ENCODE measurements at places on chromosomes 2 and 18. TPM values are rescaled to one million over a fixed set of nuclear protein-coding genes. Genes with fewer than 3 reads are reported as not detected.

Gene ST3GAL5
- polyA plus RNA-seq: not detected

Gene RAB6D
- polyA plus RNA-seq: 1.3 TPM

Gene CPO
- 0.31 TPM for polyA plus RNA-seq

Gene POTEF
- not detected for polyA plus RNA-seq

Gene ADAM23
- 10.1 TPM for polyA plus RNA-seq

Gene DSG4
- not detected for polyA plus RNA-seq

Gene CLEC4F
- 0.54 TPM for polyA plus RNA-seq

Gene RAB31
- polyA plus RNA-seq: 34.6 TPM

- no peak for DNase-seq
Observed at GRCh38 chr2:16012626-16013358, 72.4 kb downstream of the MYCN start.

DNA sequence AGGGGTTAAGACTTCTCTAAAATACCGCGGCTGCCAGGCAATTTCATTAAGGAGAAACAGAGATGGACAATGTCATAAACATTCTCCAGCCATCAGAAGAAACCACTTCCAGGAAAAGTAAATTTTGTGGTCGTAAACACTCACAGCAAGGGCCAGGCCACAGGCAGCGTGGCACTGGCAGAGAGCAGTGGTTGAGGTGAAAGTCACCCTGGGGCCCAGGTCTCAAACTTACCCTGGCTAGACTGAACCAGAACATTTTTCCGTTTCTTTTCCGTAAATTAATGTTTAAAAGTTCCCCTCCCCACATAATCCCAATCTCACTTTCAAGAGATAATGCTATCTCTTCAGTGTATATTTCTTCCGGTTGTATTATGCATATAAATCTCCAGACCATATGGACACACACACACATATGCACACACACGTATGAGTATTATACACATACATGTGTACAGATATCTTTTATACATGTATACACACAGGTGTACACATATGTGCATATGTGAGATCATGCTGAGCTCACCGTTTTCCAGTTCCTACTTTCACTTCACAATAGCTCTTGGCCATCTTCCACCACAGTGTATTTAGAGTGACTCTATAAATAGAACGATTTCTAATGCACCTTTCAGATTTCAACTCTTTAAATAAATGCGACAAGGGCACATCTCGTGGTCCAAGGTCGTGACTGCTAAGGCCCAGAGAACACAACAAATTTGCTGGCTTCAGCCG, 90.1 kb downstream of the MALT1 start:
- no peak for DNase-seq

- no peak for DNase-seq
Observed at GRCh38 chr18:55245211-55245614, 286.0 kb upstream of the CCDC68 start.

DNA sequence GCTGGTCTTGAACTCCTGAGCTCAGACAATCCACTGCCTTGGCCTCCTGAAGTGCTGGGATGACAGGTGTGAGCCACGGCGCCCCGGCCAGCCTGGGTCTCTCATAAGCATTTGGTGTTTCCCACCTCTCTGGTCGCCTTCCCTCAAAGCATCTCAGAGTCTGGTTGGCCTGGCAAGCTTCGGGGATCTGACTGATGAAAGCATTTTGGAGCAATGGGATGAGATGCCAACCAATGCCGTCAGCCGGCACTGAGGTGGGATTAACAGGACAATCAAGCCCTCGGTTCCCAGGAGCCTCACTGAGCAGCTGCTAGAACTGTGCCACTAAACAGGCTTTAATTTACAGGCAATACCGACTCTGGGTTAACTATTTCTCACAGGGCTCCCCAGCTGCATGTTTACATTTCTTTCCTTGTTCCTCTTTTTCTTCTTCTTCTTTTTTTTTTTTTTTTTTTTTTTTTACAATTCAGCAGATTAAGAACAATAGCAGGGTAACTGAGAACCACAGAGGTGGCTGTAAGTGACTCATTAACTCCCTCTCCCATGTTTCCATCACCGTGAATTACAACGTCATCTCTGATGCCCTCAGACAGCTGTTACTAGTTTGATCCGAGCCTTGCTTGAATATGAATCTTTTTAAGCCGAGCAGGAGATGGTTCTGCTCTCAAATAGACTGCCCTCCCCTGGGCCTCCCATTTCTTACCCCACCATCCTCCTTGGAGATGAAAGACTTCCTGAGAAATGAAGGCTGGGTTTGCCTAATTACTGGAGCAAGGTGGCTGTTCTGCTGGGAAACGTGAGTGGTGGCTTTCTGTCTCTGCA, 37.9 kb downstream of the ODC1 start:
- peak; percentile 47 for DNase-seq

DNA sequence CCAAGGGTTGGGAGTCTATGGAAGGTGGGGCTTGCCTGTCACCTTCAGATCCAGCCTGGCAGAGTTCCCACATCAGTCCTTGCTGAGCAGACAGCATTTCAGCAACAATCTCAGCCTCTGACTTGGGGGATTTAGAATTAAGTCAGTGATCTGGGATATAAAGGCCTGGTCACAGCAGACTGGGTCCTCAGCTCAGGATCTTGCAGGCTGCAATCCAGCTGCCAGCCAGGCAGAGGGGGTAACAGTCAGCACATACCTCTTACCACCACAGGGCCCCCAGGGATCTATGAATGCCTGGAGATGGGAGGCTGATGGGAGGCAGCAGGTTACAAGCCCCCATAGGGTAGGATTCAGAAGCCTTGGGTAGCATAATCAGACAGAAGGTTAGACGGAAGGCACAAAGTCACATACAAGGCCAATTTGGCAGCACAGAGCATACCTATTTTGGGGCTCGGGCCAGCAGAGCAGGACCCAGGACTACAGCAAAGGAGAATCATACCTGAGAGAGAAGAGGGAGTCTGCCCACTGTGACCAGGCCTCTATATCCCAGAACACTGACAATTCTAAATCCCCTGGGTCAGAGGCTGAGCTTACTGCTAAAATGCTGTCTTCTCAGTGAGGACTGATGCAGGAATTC, 163.5 kb downstream of the MTCL1 start:
- DNase-seq: no peak

- no peak for DNase-seq
Observed at GRCh38 chr2:138036522-138036921, 72.2 kb downstream of the HNMT start.

- DNase-seq: no peak
Observed at GRCh38 chr2:181770150-181770549, 89.8 kb upstream of the NEUROD1 start.

- no peak for DNase-seq
Observed at GRCh38 chr2:191686729-191687128, 8.8 kb downstream of the NABP1 start.

DNA sequence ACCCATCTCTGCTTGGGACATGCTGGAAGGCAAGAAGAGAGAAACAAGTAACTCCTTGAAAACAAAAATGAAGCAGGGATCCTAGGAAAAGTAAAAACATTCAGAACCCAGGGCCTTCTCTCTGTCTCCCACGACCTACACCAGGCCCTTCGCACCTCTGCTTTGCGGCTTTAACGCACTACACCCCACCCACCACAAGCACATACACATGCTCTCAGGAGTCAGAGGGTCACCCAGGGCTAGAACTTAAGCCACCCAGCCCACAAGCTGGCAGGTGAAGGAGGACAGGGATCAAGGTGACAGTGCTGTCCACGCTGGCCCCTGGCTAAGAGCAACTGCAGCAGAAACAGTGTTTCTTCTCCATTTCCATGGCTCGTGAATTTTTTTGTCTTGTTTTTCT, 72.2 kb downstream of the BCL11A start:
- DNase-seq: no peak

GRCh38 chr2:30721241-30721640, 86.0 kb downstream of the CAPN13 start:
- no peak for DNase-seq

DNA sequence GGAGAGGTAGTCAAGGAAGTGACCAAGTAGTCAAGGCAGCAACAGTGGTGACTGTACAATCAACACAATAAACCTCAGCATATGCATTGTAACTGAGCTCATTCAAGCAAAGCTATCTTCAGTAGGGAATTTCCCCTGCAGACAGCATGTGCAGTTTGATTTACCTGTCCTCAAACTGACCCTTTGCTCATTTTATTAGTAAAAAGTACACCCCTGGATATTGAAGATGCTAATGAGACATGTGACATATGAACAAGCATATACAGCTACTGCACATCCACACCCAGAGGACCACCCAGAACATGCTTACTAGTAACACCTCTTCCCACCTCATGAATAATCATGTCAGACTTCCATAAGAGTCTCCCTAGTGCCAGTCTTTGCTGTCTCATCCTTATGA, 15.4 kb downstream of the C2orf81 start:
- no peak for DNase-seq

- DNase-seq: no peak
Observed at GRCh38 chr2:222468346-222468745, 44.0 kb downstream of the SGPP2 start.

DNA sequence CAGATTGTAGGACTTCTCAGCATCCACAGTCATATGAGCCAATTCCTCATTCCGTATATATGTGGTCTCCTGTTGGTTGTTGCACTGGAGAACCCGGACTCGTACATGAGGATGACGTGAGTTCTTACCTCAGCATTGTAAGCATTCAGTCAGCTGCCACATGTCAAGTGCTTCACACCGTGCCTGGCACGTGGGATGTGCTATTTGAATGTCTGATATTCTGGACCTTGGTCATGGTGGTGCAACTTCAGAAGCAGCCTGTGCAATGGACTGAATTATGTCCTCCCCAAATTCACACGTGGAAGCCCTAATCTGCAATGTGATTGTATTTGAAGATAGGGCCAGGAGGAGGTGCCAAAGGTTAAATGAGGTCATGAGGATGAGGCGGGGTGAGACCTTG, 32.1 kb downstream of the PTGR3 start:
- no peak for DNase-seq

GRCh38 chr2:16135913-16136310, 195.6 kb downstream of the MYCN start:
- DNase-seq: no peak

GRCh38 chr18:23758281-23758680, 69.0 kb downstream of the LAMA3 start:
- no peak for DNase-seq

GRCh38 chr2:238883421-238883901, 35.6 kb downstream of the TWIST2 start:
- DNase-seq: peak; percentile 48

- no peak for DNase-seq
Observed at GRCh38 chr2:172427256-172427989, at the start of gene ITGA6. Gene ITGA6, plus strand, starts transcription at chr2:172427586.

GRCh38 chr2:42040643-42041278, 7.1 kb upstream of the PKDCC start:
- DNase-seq: no peak

- no peak for DNase-seq
Observed at GRCh38 chr2:224369028-224369632, 32.8 kb downstream of the FAM124B start.

- DNase-seq: no peak
Observed at GRCh38 chr2:176641436-176641835, 372.2 kb downstream of the MTX2 start.

DNA sequence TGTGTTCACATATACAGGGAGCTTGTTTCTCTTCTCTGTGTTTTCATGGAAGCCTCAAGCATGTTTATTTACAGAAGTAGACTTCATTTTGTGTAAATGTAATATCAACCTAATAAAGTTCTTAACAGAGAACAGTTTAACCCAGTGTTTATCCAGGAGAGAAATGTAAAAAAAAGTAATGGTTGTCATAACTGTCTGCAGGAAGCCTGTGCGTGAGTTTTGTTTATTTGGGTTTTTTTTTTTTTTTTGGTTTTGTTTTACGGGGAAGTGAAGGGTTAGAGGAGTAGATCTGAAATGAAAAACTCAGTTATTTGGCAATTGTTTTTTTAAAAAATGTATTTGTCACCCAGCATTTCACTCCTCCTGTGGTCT, 124.7 kb downstream of the RAPGEF4 start:
- no peak for DNase-seq

DNA sequence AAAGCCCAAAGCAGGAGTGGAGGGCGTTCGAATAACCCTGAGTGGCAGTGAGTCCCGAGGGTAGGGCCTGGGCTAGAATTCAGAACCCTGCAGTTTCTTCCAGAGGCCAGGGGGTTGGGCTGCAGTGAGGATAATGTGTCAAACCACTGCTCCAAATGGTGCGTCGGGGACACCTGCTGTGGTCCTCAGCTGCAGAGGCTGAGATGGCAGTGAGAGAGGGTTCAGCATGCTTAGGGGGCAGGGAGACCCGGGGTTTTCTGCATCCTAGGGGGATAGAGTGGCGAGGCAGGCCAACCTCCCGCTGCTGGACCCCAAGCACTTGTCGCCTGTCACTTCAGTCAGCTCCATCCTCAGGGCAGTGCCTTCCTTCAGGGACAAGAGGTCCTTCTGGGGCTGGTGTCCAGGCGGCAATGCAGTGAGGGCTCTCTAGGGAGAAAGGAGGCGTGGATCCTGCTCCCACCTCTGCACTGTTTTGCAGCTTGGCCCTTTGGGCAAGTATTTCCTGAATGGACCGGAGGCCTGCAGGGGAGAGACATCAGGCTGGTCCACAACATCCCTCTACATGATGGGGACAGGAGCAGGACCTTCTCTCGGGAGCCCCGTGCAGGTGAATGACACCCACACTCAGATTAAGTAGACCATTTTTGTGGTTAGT, 8.4 kb upstream of the NTSR2 start:
- no peak for DNase-seq

All from muscle of arm (tissue), 14 donors.